ENCODE measurements at places on chromosomes 7 and 10. TPM values are rescaled to one million over a fixed set of nuclear protein-coding genes. Genes with fewer than 3 reads are reported as not detected.
A peak's percentile ranks its signal among the peaks of the same experiment; 100 is the strongest.

GRCh38 chr7:149849174-149849573 lies 11.0 kb downstream of the ZNF862 start:
- DNase-seq: no peak

GRCh38 chr10:30027057-30028005 lies 32.1 kb downstream of the JCAD start:
- peak; percentile 32 for DNase-seq

DNA sequence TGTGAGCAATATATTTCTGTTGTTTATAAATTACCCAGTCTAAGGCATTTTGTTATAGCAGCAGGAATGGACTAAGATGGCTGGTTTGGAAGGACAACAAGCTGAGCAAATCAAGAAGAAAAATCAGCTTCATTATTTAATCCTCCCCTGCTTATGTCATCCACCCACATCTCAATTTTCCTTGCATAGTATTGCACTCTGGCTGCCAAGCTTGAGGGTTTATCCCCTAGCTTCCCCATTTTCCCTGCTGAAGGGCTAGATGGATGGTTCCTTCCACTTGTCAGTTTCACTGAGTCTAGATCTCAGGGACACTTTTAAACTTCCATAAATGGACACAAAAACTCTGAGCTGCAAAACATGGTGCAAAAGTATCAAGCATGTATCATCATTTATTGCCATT lies 75.2 kb upstream of the LAMB4 start:
- no peak for DNase-seq

PDGFA gene
- total RNA-seq: 10.7 TPM

PSAP gene
- total RNA-seq: 336 TPM

H2BK1 gene
- total RNA-seq: 0.54 TPM

TFEC gene
- 4.2 TPM for total RNA-seq

All from GM12878 (cell line).